ENCODE measurements at places on chromosomes 7 and 10.

DNA sequence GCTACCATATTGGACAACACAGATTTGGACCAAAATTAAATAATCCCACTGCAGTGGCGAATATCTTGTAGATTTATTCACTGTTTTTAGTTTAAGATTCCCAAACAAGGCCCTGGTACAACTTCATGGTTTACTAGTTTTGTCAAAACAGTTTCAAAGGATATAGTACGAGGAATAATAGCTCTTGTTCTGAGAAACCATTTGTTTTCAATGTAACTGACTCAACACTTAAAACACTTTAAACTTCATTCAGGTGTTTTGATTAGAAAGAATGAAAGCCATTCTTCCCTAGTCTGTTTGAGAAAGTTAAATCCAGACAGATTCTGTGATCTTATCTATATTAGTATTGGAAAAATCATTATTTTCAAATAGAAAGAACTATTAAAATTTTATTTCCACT, 276.4 kb upstream of the MKLN1 start:
- no peak for DNase-seq

DNA sequence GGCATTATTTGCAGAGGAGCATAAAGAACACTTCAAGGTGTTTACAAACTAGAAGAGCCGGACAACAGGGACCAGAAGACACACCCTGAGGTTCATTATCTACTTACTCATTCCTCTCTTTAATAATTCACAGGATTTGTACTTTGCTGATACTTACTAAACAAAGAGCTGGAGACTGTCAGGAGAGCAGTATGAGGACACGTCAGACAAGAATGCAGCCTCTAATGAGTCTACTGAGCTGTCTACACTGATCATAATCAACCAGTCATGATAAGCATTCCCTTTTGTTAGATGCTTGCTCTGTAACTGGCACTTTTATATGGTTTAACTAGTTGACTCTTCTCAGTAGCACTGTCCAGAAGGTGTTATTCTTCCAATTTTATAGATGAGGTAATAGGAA, 243.3 kb upstream of the CDC14C start:
- peak; percentile 9 for DNase-seq

- DNase-seq = no peak
Measured at GRCh38 chr7:157612664-157613561, 276.1 kb downstream of the DNAJB6 start.

GRCh38 chr10:115953968-115954367, 319.0 kb downstream of the GFRA1 start:
- DNase-seq = no peak

- no peak for DNase-seq
Measured at GRCh38 chr7:64630496-64630895, 35.4 kb upstream of the ZNF107 start.

Data from non-pigmented ciliary epithelial cell (primary cell).